ENCODE measurements at places on chromosomes 7 and 10.

DNA sequence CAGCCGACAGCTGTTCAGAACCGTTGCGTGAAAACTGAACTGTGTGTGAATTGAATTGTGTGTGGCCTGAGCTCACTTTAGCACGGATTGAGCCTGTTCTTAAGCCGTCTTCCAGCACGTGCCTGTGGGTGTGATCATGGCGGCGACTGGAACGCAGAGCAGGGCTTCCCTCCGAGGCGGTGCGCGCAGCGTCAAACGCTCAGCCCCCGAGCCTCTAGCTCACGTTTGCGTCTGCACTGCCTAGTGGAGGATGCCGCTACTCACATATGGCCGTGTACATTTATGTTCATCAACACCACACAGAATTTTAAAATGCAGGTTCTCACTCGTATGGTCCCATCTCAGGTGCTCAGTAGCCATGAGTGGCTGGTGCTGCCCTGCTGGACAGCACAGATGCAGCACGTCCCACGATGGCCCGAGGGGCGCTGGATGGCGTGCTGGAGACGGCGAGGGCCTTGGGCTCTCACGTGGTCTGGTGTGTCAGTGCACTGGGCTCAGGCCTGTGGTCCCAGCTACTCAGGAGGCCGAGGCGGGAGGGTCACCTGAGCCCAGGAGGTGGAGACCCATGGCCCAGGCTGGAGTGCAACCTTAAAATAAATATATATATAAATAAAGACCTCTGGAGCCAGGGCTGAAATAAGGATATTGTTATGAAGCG is 22.0 kb downstream of the SUN1 start:
- peak; percentile 44 for DNase-seq

GRCh38 chr10:118840071-118840775 is 85.5 kb upstream of the CACUL1 start:
- no peak for DNase-seq

GRCh38 chr10:17141504-17142229 is 12.1 kb upstream of the CUBN start:
- no peak for DNase-seq

DNA sequence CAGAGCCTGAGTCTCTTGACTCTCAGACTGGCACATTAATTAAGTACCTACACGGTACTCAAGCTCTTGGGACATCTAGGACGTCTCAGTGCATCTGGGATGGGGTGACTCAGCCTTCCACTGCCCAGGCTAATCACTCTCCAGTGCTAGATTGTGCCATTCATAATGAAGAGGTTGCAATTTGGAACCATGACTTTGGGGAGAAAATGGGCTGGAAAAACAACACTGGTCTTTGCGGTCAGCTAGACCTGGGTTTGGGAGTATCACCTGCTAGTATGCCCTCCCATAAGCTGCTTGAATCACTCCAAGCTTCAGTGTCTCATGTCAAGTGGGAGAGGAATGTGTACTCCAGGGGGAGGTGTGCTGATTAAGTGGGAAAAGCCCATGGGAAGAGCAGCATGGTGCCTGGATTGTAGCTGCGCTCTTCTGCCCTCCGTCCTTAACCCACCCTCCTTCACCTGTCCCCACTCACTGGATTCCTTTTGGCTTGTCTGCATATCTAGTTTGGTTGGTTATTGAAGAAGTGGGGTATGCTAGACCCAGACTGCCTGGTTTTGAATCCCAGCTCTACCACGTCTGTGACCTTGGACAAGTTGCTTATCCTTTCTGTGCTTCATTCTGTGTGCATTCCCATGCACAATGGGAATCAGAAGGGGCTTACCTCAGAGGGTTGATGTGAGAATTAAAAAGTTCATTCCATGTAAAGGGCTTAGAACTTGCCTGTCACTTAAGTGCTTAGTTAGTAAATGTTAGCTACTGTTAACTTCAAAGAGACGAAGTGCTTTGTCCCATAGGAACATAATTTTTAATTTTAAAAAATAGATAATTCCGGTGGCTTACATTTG is 3.8 kb downstream of the NFE2L3 start:
- DNase-seq = no peak

- no peak for DNase-seq
Measured at GRCh38 chr7:93148144-93148543, at the start of gene SAMD9L. TSS of gene SAMD9L (minus strand) at chr7:93148385. CDS start at chr7:93135971, 12,414 bp downstream.

DNA sequence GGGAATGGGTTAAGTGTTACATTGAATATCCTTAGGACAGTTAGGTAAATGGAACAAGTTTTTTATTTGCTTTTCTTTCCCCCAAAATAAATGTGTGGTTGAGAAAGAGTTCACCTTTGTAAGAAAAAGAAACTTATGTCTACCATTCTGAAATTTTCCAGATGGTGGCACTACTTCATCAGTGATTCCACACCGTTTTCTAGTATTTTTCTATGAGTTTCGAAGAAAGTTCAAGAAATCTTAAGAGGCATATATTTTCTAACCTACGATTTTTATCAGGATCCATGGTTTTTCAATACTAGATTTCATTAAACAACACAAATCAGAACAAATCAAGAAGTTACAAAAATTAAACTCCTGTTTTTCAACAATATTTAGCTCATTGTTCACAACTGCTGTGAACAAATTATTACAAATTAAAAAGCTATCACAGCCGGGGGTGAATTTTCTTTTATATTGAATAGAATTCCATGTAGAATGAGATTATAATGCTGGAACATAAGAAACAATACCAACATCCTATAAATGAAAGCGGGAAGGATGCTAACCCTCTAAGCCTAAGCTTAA is 163.1 kb upstream of the NPVF start:
- no peak for DNase-seq

GRCh38 chr7:139769761-139770160 is 8.0 kb downstream of the HIPK2 start:
- DNase-seq = no peak

GRCh38 chr7:111012799-111013675 is 77.9 kb upstream of the LRRN3 start:
- DNase-seq = no peak

GRCh38 chr10:31262672-31263071 is 56.3 kb upstream of the ZEB1 start:
- no peak for DNase-seq

GRCh38 chr10:1037098-1037497 is 11.4 kb upstream of the IDI2 start:
- peak; percentile 76 for DNase-seq

- DNase-seq = no peak
Measured at GRCh38 chr10:35650894-35651293, 8.8 kb upstream of the FZD8 start.

DNA sequence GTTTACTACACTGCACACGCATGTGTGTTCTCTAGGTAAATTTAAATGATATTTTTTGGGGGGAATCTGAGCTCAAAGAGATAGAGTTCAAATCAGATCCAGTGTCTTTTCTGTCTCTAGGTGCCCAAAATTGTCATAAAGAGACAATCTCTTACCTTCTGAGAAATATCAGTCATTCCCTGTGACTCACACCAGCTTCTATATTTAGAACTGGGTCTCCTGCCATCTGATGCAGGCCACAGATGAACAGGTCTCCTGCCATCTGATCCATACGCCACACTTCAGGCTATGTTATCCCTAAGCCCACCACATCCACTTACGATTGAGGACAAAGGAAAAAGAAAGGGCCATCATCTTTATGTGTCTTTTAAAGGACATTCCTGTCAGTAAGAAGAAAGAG is 136.3 kb upstream of the LAMB4 start:
- DNase-seq = no peak

- no peak for DNase-seq
Measured at GRCh38 chr10:29539412-29539811, 95.4 kb downstream of the SVIL start.

DNA sequence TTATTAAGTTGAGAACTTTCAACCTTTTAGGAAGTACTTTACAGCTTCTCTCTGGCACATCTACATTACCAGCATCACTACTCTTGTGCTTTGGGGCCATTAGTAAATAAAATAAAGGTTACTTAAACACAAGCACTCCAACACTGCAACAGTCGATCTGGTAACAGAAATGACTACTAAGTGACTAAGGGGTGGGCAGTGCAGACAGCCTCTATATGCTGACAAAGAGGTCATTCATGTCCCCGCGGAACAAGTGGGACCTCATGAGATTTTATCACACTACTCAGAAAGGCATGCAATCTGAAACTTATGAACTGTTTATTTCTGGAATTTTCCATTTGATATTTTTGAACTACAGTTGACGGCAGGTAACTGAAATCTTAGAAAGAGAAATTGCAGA is 111.3 kb upstream of the DNAJB12 start:
- DNase-seq = peak; percentile 25

DNA sequence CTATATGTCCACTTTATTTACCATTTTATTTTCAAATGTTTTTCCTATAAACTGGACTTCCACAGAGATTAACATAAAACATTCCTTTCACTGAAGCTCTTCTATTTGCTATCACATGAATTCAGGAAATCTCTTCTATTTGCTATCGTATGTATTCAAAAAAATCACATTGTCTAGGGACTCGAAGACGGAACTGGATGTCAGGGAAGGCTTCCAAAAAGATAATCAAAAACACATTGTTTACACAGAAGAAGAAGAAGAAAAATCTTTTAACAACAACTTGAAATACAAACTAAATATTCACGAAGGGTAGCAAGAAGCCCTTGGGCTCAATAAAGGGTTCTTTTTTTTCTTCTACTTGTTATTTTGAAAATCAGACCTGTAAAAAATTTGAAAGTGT is 426.1 kb upstream of the LRRN3 start:
- DNase-seq = no peak

DNA sequence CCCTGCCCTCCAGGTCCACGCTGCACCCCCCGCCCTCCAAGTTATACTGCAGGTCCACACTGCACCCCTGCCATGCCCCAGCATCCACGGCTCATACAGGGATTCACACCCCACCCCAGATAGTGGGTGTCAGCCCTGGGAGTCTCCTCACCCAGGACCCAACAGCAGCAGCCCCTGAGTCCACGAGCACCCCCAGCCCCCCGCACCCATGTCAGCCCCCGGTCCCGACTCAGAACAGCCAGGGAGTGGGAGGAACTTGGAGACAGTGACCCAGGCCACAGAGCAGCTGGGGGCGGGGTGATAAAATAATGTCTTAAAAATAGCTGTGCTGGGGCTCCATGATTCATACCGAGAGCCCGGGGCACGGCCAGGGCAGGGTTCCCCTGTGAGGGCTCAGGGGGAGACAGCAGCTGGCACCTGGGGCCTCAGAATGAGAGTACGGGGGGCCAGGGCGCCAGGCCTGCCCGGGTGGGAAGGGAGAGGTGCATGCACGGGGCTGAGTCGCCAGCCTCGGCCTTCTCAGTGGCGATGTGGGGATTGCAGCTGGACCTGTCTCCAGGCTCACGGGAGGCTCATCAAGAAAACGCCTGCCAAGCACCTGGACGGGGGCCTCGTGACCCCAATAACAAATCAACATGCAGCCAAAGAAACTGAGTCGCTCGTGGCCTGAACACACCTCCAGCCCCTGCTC is 29.8 kb downstream of the ADAP1 start:
- peak; percentile 9 for DNase-seq

DNA sequence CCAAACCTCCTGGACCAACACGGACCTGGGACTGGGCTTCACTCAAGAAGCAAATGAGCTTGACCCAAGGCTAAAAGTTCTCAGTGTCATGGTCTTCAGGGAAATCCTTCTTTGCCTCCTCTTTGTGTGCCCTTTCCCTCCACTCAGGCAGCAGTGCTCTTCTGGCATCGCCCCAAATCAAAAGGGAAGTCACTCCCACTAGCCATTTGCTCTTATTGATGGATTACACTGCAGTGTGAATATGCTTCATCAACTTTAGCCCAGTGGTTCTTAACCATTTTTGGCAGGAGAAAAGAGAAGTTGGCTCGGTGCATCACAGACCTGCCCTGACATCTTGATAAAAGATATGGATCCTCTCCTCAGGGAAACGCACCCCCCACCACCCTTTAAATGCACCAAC is 19.2 kb upstream of the IKZF1 start:
- no peak for DNase-seq

Data from dorsolateral prefrontal cortex (tissue), 122 donors.